ENCODE measurements at places on chromosomes 13 and 19.

DNA sequence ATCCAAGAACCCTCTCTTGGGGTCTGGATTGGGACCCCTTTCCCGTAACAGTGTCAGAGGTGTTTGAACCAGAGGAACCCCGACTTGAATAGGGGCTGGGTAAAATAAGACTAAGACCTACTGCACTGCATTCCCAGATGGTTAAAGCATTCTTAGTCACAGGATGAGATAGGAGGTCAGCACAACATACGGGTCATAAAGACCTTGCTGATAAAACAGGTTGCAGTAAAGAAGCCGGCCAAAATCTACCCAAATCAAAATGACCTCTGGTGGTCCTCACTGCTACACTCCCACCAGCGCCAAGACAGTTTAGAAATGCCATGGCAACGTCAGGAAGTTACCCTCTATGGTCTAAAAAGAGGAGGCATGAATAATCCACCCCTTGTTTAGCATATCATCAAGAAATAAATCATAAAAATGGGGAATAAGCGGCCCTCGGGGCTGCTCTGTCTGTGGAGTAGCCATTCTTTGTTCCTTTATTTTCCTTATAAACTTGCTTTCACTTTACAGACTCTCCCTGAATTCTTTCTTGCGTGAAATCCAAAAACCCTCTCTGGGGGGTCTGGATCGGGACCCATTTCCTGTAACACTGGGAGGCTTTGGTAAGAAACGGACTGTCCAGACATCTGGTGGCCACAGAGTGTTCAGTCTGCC lies 4.4 kb upstream of the SIN3B start:
- no peak for DNase-seq

GRCh38 chr19:11359421-11359820 lies 4.2 kb downstream of the PLPPR2 start:
- no peak for DNase-seq

GRCh38 chr19:41795031-41795461 lies 1.3 kb upstream of the CEACAM3 start:
- peak; percentile 62 for DNase-seq

DNA sequence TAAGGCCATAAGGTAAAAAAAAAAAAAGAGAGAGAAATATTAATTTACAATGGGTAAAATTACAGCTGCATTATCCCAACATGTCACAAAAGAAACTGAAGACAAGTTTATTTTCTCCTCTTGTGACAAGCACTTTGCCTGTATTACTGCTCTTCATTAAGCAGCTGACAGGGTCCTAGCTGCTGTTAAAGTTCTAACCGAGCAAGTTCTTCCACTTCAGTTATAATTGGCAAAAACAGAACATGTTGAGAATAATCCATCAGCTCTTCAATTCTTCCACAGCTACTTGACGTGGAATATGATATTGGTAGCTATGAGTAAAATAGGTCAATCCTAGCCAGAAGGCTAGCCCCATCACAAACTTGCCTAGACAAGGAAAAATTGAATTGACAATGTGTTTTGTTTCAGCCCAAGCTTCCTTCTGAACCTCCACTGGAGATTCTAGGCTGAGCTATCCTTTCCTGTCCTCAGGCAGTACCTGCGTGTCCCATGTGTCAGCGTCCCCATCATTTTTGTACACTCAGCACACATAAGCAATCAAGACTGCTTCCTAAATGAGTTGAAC lies 32.2 kb upstream of the DOCK9 start:
- no peak for DNase-seq

DNA sequence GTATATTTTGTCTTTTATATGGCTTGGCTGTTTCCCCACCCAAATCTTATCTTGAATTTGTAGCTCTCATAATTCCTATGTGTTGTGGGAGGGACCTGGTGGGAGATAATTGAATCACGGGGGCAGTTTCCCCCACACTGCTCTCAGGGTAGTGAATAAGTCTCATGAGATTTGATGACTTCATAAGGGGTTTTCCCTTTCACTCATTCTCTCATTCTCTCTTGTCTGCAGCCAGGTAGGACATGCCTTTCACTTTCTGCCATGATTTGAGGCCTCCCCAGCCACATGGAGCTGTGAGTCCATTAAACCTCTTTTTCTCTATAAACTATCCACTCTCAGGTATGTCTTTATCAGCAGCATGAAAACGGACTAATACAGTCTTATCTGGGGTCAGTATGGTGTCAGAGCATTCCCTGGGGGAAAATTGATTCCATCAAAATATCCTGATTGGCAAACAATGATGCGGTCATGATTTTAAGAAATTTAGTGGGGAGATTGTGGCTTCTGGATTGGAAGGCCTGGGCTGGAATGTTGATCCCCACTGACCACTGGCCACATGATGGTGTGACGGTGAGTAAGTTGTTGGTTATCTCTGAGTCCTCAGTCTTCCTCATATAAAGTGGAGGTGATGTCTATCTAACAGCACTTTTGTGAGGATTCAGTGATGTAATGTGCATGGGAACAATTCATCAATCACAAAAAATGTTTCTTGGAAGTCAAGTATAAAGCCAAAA lies 27.5 kb upstream of the ANKRD10 start:
- DNase-seq: peak; percentile 42

DNA sequence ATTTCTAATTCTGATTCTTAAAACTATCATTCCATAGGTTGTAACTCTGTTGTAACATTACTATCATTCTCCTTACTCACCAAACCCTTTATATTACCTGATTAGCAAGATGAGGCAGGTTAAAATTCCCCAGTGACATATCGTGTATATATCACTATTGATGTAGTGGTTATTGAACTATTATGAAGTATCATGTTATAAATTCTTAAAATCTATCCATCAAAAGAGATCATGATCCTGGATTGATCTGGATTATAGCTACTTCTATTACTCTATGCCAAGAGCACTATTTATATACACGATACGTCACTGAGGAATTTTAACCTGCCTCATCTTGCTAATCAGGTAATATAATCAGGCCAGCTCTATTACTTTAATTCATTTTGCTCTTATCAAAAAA lies 533.9 kb downstream of the SLITRK6 start:
- DNase-seq: no peak

- no peak for DNase-seq
Observed at GRCh38 chr19:1018393-1018792, 2.5 kb downstream of the TMEM259 start.

GRCh38 chr13:22073718-22074117 lies 402.8 kb downstream of the FGF9 start:
- DNase-seq: no peak

DNA sequence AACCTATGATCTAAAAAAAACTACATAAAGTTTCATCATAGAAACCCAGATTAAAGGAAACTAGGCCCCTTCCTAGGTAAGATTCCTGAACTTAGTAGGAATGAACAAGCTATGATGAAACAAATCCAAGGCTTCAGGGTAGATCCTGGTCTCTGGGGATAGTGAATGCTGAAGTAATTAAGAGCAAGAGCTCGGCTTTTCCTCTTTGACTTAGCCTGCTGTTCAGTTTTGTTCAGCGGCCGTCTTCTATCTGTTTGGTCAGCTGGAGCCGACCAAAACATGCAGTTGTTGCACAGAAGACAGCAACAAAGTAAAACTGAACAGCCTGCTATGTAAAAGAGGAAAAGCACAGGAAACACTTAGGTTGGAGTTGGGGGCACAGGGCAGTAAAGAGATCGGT lies 44.1 kb upstream of the RFXAP start:
- no peak for DNase-seq

DNA sequence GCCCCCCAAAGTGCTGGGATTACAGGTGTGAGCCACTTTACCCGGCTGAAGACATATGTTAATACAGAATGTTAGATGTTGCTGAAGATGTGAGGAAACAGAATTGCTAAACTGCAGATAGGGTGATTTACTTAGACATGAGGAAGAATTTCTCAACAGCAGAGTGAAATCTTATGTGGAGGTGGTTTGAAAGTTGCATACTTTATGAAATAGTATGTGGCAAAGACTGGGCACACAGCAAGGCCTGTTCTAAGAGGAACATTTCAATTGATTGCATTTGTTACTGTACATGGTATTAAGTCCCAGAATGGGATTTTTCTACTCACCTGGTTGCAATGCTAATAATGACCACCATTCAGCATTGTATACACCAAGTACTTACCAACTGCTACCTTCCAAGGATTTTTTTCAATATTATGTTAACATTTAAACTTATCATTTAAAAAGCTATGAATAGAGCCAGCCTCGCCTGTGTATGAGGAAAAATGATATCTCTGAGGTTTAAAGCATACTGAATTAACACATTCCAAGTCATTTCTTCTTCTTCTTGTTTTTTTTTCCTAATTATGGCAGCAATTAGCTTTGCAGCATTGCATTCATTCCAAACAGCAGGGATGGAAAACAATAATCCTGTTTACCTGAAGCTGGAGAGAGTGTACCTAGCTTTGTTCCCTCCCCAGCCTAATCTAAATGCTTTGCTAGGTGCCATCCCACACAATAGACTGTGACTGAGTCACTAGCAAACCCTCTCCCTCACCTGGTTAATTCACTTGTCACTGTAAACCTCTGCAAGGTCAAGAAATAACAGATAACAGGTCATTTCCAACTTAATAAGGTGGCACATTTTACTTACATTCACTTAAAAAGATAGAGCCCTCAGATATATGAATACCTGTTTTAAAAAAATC lies 19.4 kb upstream of the KLF5 start:
- DNase-seq: no peak

DNA sequence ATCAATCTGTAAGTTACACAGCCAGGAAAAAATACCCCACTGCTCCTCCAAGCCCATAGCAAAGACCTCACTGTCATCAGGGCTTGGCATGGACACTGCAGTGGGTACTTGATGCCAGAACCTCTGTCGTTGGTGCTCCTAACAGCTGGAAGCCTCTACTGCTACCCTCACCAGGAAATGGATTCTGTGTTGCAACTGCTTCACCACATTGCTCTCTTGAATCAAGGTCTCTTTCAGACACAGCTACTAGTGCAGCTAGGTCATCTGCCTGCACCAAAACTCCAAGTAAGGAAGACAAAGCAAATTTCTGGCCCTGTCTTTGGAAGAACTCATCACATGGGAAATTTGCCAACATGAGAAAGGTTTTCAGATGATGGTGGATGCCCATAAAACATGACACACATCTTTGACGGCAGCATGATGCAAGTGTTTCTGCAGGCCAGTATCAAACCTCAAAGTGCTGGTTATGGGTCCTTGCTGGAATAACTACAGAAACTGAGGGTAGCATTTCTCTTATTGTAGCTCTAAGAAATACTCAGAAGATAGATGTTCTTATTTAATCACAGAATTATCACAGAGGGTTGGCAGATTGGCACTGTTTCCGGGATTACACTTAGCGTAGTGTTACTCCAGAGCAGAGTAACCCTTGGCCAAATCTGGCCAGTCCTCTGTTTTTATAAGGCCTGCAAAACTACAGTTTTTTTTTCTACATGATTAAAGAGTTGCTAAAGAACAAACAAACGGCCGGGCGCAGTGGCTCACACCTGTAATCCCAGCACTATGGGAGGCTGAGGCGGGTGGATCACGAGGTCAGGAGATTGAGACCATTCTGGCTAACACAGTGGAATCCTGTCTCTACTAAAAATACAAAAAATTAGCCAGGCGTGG lies 12.9 kb upstream of the PCCA start:
- DNase-seq: no peak

- peak; percentile 73 for DNase-seq
Observed at GRCh38 chr19:32224371-32225244, 120.8 kb upstream of the ZNF507 start.

GRCh38 chr13:65864039-65864438 lies 1366.1 kb downstream of the PCDH9 start:
- DNase-seq: no peak

GRCh38 chr19:5530701-5531100 lies 37.1 kb downstream of the TINCR start:
- no peak for DNase-seq

- no peak for DNase-seq
Observed at GRCh38 chr19:11931051-11931450, 6.1 kb downstream of the ZNF700 start.
